ENCODE measurements at places on chromosomes 12 and 14.

DNA sequence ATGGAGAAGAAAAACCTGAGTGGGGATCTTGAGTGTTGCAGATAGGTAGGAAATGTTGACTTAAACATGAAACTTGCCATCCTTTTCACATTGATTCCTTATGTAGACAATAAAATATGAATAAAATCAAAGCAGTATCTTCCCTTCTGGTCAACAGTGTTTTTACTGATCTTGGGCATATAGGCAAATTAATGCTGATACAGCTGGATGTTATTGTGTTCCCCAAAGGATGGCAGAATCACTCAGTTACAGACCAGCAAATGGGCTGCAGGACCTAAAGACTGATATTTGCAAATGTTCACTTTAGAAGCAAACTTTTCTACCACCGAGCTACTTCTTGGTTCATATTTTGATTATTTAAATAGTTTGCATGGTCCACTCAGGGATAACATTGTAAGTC is 33.9 kb downstream of the MTHFD1 start:
- DNase-seq: no peak

- DNase-seq: no peak
Measured at GRCh38 chr14:75558440-75558839, 20.0 kb upstream of the FLVCR2 start.

GRCh38 chr14:58631732-58632131 is 6.0 kb upstream of the DACT1 start:
- no peak for DNase-seq

DNA sequence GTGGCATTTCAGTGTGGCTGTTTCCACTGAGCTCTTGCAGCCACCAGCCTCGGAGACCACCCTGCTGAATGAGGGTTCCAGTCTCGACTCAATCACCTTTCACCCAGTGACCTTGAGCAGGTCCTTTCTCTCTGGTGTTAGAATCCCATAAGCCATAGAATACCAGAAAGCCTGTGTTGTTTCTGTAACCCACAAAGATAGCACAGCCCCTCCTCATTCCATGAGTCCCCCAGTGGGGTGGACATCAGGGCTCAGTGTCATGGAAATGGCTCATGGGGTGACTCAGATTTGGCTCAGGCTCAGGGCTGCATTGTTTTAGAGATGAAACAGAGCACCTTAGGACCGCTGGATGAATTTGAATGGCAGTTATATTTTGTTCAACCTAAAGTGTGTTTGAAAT is 171.5 kb downstream of the PTPN11 start:
- no peak for DNase-seq

DNA sequence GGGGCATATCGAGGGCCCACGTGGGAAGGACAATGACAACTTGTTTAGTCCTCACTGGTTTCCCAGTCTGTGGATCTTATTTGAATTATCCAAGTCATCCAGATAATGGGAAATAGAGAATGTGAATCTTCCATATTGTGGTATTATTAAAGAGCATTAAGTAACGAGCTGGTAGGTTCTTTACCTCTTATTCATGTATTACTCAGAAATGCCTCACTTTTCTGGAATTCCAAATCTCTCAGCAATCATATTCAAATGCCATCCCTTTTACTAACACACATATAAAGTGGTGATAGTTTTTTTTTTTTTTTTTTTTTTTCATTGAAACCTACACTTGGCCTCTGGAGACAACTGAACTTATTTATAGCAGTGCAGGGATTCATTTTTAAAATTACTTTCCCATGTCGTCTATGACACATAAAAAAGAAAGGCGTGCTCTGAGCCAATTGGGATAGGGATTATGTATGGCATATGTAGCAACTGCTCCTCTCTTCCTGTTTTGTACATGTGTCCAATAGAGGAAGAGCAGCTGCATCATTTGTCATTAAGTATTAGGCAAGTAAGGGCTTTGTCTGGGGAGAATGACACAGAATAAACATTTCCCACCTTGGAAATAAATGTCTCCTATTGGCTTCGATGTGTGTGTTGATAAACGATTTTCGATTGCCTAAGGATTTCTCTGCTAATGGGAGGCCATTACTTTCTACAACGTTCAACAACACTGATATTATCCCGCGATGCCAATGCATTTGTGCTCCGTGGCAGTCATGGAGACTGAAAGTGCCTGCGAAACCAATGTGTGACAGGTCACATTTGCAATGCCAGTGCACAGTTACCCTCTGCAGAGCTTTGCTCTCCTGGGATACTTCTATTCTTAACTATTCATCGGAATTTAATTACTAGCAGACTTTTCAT is 78.6 kb upstream of the IFNG-AS1 start:
- DNase-seq: no peak
